Stimulated activated CD8-positive, alpha-beta memory T cell treated with anti-CD3 and anti-CD28 coated beads, Interleukin-15, amount 100 ng/mL, for 48 hours (primary cell): ENCODE measurements at places on chromosomes 6 and 20.

GRCh38 chr6:158575550-158575949 lies 15.7 kb downstream of the TMEM181 start:
- no peak for DNase-seq

DNA sequence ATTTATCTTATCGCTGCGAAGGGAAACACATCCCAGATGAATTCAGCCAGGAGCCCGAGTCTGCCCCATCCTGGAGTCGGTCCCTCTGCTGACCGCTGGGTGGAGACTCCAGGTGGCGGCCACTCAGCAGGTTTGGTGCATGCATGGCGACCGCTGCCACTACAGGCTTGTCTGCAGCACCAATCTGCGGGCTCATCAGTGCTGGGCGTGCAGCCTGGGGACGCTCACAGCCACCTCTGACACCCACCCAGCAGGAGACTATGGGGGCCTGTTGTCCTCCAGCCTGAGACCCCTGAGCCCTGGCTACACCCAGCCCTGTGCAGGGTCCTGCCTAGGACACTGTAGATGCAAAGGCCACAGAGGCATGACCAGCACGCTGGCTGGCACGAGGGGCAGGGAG lies 40.5 kb upstream of the GATA5 start:
- no peak for DNase-seq

DNA sequence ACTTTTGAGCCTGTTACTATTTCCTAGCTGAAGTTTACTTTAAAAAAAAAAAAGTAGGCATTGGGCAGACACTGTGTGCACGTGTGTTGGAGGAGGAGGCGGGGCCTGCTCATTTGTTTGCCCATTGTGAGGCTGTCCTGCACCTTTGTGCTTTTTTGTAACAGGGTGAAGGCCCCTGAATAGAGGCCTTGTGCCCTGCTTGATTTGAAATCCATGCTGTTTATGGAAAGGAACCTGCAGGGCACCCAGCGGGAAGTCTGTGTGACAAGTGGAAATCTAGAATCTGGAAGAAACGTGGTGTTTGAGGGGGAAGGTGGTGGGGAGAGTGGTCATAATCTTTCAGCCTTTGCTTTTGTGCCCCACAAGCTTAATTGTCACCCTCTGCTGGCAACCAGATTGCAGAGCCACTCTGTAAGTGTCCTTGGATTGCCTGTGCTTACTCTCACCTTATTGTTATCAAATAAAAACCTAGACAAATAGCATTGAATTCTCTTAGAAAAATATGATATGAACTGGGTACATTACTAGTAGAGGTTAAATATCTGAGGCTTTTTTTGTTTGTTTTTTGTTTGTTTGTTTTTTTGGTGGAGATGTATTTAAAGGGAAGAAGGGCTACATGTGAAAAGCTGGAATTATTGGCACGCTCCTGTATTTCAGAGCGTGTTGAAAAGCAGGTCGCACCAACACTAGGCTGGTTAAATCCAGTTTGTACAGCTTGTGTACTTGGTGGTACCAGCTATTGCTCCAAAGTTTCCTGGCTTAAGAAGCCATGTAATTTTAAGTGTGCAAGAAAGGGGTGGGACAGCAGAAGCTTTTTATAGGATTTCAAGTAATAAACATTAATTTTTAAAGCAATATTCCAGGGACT lies 156.3 kb downstream of the ARID1B start:
- DNase-seq: no peak

DNA sequence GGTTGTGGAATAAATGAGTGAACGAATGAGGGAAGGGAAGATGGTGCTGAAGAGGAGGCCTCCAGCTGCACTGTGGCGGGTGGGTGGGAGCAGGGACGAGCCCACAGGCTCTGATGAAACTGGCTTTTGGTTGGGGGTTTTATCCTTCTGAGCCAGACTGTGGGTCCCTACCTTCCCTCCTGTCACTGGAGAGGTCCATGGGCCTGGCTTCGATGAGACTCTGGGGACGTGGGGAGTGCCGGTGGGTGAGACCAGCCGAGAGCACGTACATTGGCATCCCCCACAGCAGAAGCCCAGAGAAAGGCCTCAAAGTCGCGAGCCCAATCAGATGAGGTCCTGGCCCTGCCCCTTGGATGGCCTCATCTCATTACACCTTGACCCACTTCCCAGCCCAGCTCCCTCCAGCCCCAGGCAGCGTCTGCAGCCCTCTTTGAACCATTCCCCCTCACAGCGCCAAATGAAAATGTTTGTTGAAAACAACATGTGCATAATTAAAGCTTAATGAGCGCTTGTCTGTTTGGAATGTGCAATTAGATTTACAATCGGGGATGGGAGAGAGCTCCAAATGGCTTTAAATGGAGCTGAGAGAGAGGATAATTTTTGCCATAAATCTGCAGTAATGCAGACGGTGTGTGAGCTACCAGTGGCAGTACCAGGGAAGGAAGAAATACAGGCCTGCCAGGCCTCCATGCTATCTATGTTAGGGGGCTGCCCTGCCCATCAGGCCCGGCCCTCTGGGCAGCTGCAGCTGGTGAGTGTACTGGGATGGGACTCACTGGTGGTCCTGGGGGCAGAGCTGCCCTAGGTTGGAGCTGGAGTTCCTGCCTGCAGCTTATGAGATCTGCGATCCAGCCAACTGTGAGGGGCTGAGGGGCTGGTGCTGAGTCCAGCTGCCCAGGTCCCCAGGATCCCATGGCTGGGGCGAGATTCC lies 47.2 kb downstream of the TOX2 start:
- no peak for DNase-seq

GRCh38 chr20:1373036-1373435 lies 19.8 kb downstream of the FKBP1A start:
- no peak for DNase-seq

DNA sequence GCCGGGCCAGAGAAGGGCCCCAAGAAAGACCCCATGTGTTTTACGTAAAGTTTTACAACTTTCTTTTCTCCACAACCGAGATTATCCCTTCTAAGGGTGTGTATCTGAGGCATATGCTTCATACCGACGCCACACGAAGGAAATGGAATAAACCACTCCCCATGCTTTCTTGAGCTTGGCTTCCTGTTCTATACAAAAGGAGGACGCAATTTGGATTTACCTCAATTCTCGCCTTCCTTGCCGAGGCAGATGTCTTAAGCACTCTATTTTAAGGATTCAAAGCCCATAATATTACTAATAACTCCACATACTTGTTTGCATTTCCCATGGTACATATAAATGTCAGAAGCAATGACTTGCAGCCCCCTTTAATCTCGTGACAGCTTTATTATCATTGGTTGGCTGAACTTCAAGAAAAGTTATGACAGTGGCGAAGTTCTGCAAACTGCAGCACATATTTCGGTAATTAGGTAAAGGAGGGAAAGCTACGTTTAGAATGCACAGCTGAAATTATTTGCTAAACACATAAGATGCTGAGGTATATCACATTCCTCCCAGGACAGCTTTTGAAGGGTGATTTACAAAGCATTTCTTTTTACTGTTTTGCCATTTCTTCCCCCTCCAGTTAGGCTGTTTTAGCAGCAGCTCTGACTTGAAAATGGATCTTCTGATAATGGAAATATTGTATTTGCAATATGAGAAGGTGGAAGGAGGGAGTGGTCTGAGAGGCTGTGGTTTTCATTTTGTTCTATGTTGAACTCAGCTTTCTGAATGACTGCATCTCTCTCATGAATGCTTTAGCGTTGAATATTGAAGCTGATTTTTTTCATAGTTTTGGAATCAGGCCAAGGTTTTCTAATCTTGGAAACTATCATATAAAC lies 330.5 kb downstream of the EPHA7 start:
- DNase-seq: no peak

GRCh38 chr6:146595972-146596731 lies 2.6 kb upstream of the ADGB start:
- DNase-seq: no peak

DNA sequence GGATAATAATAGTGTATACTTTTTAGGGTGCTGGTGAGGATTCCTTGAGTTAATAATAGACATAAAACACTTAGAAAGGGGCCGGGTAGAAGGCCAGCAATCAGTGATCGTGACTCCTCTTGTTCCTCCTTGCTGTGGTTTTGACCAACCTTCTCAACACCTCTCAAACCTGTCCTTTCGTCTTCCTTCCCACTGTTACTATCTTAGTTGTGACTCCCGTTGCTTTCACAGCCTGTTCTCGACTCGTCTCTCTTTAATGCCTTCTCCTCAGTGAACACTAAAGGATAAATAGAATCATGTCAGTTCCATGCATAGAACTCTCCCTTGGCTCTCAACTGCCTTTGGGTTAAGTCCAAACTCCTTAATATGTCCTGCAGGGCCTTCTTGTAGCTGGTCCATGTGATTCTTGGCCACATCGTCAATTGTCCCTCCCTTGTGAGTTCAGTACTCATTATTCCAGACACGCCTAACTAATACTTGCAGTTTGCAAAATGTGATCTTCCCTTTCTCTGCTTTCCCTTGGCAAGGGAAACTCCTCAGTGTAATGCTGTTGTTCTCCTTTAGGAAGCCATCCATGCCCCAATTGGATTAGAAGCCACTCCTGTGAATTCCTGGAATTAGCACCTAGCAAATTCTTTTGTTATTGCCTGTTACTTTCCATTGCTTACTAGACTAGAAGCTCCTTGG lies 164.9 kb downstream of the UTRN start:
- no peak for DNase-seq

DNA sequence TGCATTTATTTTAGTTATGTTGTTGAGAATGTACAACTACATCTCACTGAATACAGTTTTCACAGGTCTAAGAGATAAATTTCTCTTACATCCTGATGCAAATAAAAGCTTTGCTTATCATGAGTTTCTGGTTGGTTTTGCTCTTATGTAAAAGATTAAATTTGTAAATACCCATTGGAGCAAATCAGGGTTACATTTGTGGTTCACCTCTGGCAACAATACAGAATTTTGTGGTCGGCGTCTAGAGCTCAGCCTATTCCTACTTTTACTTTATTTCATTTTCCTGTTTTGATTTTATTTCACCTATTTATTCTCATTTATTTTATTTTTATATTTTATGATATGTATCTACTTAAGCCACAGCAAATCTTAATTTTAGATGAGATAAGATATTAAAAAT lies 271.9 kb upstream of the MARCKS start:
- DNase-seq: no peak
